ENCODE measurements at places on chromosomes 1 and 21.

GRCh38 chr1:155254714-155255242 lies 505 bp downstream of the ENTREP3 start:
- DNase-seq = no peak

GRCh38 chr21:39837861-39838359 lies 29.3 kb upstream of the PCP4 start:
- no peak for DNase-seq

- DNase-seq = peak; percentile 57
These were observed 9.6 kb downstream of the ACKR1 start for GRCh38 chr1:159214149-159214760.

- DNase-seq = no peak
These were observed 13.7 kb downstream of the ENO1 start for GRCh38 chr1:8864713-8865344.

DNA sequence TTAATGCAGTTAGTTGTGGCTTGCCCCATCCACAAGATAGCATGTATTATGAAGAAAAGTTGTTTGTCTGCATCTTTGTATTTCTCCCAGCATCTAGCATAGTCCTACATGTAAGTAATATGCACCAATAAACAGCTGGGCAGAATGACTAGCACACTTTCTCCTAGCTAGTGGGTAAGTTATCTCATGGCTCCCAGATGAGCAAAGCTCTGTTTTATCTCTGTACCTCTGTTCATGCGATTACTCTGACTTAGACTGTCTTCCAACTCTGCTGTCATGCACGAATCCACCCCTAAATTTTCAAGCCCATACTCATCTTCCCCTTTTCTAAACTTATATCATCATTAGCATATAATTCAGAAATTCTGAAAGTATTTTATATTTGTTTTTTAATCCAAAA lies 37.5 kb upstream of the KCTD3 start:
- no peak for DNase-seq

DNA sequence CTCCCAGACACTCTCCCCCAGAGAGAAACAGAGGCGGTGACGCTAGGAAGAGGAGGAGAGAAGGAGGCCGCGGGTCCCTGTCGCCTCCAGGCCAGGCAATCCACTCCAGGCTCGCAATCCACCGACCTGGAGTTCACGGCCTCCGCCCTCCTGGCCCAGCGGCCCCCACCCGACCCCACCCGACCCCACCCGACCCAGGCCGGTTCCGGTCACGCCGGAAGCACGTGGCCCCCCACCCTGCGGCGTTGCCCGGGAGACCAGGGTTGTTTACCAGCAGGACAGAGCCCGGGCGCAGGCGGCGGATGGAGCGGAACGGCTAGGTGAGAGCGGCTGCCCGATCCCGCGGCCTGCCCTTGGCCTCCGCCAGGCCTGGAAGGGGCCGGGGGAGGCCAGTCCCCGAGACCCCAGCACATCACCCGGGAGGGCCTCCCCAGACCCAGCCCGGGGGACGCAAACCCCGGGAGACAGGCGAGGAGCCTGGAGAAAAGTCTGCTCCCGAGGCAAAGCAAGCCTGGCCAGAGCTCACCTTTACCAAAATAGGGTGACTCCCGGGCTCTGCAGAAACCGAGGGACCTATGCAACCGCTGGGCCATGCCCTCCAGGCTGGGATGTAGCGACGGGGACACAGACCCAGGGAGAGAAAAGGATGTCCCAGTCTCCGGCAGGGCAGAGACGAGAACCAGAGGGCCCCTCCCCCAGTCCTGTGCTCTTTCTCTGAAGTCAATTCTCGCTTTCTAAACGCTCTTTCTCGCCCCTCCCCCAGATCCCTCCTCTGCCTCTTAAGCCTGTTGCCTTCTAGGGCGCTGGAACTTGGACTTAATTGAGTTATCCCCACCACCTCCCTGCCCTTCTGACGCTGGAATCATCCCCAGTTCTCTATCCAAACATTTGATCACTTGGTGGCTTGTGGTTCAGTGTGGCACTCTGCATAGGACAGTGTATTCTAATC lies at the start of the genes PLA2G2C and UBXN10:
PLA2G2C (minus strand) TSS at position 685 of the 949 bp plus-strand sequence. CDS start 9,155 bp downstream, outside the sequence.
UBXN10 (plus strand) TSS at position 263 of the 949 bp plus-strand sequence. CDS start 4,466 bp downstream, outside the sequence.
- DNase-seq = peak; percentile 35

- no peak for DNase-seq
These were observed 38.8 kb downstream of the NPHP4 start for GRCh38 chr1:5953386-5953785.

DNA sequence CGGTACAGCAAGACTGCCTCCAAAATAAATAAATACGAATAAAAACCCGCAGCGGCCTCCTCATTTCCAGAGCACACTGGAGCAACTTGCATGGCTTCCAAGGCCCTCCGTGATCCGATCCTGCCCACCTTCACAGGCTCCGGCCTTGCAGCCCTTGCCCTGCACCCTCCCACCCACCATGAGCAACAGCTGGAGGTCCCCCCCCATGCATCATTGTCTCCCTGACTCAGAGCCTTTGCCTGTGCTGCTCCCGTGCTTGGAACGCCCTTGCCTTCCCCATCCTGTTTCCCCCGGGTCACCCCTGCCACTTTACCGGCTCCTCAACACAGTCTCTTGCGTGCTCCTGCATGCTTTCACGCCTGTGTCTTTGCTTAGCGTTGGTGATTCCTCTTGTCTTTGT lies 71.0 kb upstream of the ANGPTL1 start:
- no peak for DNase-seq

DNA sequence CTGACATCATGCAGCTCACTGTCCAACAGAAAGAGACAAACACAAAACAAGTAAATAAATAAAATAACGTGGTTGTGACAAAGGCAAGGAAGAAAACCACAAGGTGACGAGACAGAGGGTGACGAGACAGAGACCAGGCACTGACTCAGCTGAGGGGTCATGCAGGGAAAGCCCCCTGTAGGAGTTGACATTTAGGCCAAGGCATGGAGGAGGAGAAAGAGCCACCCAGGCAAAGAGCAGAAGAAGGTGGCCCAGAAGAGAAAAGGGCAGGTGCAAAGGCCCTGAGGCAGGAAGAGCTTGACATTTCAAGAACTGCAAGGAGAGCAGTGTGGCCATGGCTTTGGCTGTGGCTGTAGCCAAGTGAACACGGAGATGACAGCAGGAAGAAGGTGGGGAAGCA lies 65.1 kb upstream of the ID3 start:
- no peak for DNase-seq

GRCh38 chr1:58922302-58923089 lies 138.6 kb upstream of the JUN start:
- DNase-seq = peak; percentile 49

GRCh38 chr21:26777166-26777565 lies 68.0 kb downstream of the ADAMTS1 start:
- DNase-seq = no peak

- no peak for DNase-seq
These were observed 3.6 kb downstream of the ADGRL2 start for GRCh38 chr1:81804312-81804711.

- DNase-seq = no peak
These were observed 189.4 kb downstream of the DAB1 start for GRCh38 chr1:57234459-57234858.

GRCh38 chr1:243447844-243448243 lies 192.0 kb downstream of the SDCCAG8 start:
- no peak for DNase-seq

DNA sequence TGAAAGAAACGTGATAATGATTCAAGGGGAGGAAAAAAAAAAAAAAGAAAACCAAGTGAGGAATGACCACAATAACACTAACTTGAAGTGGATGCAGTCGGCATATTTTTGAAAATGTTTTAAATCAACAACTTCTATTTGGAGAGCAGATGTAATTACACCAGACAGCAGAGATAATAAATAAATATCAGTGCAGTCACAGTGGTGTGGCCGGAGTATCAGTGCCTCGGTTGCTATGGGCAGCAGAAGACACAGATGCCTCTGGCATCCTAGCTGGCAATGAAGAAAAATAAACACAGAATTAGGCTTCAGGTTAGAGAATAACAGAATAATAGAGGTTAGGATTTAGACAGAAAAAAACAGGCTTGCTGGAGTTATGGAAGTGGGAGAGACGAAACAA lies 888.3 kb downstream of the LTN1 start:
- DNase-seq = no peak

- no peak for DNase-seq
These were observed 25.0 kb downstream of the GIPC2 start for GRCh38 chr1:78070758-78071157.

- DNase-seq = no peak
These were observed 91.1 kb upstream of the UBE2U start for GRCh38 chr1:64112281-64112680.
